T47D (cell line): ENCODE measurements at places on chromosomes 7 and 10.

DNA sequence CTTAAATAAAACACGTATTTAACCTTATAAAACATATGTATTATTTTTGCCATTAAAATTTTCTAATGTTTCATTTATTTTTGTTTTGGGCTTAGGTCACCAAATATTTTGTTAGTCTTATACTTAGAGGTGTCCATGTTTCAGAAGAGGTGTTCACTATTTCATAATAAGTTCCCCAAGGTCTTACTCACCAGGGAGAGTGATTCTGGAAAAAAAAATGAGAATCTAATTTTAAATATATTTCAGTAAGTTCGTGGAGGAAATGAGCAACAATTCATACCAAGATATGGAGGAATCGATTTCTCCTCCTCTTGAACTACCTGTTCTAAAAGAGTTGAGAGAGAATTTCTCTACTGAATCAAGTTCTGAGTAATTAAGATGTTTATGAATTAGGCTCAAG is 271.6 kb upstream of the SLC26A5 start:
- no peak for DNase-seq

DNA sequence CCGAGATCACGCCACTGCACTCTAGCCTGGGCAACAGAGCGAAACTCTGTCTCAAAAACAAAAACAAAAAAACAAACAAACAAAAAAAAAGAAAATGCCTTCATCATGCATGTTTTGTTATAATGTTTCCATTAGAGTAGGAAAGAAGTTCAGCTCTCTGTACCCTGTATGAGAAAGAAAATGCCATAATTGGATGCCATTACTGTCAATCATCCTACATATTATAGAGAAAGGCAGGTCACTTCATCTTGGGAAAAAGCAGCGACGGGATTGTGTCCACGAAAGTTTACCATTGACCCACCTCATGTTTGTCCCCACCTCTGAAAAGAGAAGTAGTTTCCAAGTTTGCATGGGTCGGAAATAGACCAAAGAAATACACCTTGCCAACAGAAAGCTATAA is 33.8 kb downstream of the SEC61G start:
- DNase-seq: no peak

DNA sequence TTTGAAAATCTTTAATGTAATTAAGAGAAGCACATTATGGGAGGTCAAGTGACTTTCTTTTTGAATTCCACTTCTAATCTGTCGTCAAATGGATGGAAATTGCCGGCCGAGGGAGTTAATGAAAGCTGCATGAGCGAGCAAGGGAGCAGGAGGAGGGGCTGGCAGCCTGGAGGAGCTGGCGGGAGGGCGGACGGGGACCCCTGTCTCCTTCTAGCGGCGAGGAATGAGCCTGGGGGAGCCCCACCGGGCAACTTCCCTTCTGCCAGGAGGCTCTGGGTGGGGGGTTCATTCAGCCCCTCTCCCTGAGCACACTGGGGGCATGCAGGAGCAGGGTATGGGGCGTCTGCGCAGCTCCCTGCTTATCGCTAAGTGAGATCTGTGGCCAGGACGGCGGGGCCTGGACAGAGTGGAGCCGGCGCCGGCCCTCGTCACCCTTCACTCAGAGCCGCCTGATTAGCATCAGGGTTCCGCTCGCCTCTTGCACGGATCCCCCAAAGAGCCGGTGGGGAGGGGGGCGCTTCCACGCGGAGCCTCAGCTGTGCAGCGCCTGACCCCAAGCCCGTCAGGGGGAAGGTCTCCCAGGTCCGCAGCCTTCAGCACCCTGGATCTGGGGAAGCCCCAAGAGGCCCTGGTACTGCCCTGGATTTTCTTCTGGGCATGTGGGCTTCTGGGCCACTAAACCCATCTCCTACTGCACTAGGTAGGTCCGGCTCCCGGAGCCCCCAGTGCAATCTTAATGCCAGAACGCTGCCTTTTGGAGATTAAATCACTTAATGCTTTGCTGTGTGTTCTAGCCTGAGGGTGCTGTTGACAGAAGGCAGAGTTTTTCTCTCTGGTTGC is 680.8 kb downstream of the LRMDA start:
- no peak for DNase-seq

DNA sequence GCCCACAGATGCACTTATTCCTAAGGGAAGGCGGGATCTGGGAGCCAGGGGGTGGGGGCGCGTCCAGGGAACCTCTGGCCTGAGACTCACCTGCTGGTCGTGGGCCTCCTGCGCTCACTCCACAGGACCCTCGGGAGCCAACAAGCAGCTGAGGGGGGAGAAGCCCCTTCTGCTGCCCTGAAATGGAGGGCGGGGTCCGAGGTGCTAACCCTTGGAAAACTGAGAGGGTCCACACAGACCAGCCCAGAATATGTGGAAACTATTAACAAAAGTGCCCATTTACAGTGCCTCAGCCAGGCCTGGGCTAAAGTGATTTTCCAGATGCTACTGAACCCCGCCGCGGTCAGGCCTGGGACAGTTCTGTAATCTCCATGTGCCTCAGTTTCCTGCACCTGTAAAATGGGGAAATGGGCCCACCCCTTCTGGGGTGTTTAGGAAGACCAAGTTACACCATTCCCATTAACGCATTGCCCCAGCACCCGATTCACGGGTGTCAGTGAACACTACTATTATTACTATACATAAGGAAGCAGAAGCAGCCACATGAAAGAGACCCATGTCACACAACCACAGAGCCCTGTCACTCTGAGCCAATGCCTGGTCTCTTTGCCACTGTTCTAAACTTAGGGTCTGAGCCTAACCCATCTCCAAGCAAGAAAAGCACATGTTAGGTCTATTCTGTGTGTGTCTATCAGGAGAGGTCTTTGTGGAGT is 630 bp upstream of the VSTM4 start:
- no peak for DNase-seq

DNA sequence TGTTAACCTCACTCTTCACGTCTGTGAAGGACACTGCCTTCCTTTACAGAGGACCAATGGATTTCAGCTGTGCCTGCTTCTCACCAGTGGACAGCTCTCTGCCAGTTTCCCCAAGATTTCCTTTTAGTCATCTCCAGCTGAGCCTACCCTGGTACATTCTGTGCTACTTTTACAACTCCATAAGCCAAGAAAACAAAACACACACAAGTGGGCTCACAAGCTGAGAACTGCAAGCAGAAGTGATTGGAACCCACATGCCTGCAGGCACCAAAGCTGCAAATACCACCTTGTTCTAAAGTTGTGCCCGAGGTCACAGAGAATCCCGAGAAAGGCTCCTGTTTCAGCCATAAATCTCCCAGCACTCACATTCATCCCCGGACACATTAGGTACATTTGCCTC is 636.8 kb downstream of the PHTF2 start:
- DNase-seq: no peak

GRCh38 chr7:97377713-97378112 is 260.2 kb downstream of the SDHAF3 start:
- DNase-seq: no peak

GRCh38 chr10:28332726-28333125 is 29.9 kb upstream of the MPP7 start:
- no peak for DNase-seq

- no peak for DNase-seq
Observed at GRCh38 chr7:31875424-31875823, 188.4 kb downstream of the PPP1R17 start.

DNA sequence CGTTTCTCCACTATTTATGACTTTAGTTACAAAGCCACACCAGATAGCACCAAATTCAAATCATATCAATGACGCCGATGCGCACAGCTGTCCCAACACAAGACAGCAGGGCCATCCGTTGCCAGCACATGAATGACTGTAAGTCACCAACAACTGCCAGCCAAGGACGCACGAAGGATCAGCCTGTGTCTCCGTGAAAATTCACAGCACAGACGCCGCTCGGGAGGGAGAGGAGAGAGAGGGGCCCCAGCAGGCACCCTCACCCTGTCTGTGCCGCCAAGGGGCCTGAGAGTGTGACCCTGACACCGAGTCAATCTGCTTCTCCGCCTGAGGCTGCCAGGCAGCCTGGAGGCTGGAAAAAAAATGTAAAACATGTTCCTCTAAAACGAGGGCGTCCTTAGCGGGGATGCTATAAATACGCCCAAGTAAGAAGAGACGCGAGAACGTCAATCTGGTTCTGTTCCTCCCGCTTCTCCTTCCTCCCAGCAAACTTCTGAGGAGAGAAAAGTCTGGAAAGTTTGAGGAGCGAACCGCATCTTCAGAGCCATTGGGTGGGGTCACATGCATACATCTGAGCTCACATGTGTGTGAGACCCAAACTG is 111.2 kb downstream of the PTPRN2 start:
- no peak for DNase-seq

DNA sequence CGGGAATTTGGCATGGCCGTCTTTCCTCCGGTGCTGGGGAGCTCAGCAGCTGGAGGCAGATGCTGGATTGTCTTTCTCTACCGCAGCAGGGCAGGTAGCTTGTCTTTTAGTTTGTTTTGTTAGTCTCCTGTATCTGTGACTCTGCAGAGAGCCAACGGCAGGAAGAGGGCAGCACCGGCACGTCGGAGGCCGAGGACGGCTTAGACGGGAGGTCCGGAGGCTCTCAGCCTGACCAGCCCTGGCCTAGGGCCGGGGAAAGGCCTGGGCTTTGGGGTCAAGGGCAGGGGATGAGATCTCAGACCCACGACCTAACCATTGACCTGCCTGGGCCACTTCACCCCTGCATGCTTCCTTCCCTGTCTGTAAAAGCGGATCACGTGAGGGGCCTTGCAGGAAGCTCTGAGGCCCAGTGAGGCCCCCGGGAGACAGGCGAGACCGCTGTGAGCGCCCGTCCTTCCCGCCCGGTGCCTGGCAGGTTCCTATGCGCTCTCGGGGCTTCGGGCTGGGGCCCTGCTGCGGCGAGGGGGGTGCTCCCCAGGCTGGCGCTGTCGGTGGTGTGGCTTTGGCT is 72.7 kb downstream of the LHPP start:
- no peak for DNase-seq

GRCh38 chr7:82506702-82507101 is 63.1 kb upstream of the CACNA2D1 start:
- DNase-seq: no peak

DNA sequence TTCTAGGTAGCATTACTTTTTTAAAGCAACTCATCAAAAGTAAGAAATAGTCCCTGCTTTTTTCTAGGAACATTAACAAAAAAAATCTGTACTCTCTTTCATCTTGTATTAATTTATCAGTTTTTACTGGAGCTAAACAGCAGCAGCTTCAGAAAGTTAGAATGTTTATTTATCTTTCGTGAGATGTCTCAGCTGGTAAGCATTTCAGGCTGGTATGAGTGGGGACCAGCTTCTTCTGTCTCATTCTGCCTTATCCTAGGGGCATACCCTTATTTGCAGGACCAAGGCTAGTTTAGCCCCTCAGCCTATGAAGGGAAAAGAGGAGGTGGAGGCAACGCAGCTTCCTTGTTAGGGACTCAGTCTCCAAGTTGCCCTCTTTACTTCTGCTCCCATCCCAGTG is 35.1 kb downstream of the LANCL2 start:
- DNase-seq: no peak
